ENCODE measurements at places on chromosomes 12 and 14.

- DNase-seq: peak; percentile 19
Observed at GRCh38 chr14:22837114-22837749, 847 bp downstream of the MMP14 start.

DNA sequence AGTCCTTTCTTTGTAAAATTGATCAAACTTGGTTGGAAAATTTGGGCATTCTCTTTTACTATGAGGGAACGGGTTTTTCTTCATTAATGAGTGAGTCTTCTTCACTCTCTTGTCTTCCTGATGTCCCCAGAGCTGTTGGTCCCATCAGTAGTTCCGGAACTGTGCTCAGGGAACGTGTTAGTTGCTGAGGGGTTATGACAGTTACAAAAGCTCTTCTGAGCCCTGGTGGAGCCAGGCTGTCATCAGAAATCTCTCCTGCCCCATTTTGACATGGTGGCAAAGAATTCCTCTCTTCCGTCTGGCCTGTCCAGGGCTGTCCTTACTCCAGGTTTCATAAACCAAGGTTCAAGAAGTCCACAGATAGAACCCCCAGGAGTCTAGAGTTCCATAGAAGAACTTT lies 208.5 kb downstream of the SLC41A2 start:
- DNase-seq: no peak

- no peak for DNase-seq
Observed at GRCh38 chr12:110233212-110233903, 47.7 kb upstream of the ATP2A2 start.

DNA sequence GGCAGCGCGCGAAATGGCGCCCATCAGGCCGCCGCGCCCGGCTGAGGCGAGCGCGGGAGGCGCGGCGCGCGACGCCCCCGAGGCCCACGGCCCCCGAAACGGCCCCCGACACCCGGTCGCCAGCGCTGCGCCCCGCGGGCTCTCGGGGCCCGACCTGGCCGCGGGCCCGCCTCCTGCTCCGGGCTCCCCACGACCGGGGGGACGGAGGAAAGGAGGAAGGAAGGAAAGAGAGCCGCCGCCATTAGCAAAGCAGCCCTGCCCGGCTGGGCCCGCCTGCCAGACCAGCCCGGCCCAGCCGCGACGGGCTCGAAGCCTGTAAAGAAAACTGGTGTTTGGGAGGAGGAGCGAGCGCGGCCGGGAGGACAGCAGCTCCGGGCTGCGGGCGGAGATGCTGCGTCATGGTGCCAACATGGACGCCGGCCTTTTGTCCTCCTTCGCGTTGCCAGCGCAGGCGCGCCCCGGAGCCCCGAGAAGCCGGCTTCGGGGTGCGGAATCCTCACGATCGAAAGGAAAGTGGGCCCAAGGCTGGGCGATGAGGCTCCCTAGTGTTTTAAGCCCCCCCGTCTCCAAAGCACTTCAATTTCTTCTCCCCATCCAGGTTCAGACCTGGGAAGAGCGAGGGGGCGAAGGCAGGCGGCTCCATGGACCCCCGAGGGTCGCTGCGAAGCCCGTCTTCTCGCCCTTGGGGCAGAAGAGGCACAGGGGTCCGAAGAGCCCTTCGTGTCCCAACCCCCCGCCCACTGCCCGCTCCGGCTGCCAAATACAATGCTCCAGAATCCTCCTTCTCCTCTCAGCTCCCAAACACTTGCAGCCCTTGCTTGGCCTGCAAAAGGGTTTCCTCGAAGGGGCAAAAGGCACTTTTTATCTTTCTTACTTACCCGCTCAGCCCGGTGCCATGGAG lies 2.9 kb upstream of the SETD1B start:
- DNase-seq: no peak

DNA sequence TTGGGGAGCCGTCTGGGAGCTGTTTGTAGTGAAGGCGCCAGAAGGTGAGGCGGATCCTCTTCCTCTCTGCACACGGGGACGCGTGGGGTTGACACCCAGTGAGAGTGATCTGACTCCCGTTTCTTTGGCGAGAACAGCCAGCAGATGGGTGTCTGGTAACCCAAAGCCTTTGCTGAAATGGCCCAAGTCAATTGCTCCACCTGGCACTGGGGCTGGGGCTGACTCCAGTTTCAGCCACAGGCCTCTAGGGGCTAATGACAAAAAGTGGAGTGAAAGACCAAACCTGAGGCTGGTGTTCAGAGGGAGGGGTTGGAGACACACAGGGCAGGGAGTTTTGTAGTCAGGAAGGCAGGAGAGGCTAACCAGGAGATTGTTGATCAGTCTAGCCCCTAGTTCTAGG lies 87.0 kb downstream of the FRMD6 start:
- DNase-seq: no peak

DNA sequence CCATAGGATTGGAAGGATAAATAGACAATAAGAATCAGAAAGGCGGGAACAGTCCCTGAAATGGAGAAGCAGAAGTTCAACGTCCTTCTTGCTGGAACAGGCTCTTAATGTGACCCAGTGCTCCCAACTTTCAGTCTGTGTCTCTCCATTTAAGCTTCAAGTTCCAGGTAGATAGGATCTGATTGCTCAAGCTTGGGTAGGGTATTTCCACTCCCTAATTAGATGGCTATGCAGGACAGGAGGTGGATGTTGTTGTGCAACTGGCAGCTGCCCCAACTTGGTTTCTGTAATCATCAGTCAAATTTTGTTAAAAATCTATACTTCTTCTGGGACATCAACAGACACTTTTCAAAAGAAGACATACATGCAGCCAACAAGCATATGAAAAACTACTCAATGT lies 266.2 kb downstream of the C12orf75 start:
- DNase-seq: no peak

GRCh38 chr12:96249196-96250118 lies 55.3 kb downstream of the ELK3 start:
- no peak for DNase-seq

DNA sequence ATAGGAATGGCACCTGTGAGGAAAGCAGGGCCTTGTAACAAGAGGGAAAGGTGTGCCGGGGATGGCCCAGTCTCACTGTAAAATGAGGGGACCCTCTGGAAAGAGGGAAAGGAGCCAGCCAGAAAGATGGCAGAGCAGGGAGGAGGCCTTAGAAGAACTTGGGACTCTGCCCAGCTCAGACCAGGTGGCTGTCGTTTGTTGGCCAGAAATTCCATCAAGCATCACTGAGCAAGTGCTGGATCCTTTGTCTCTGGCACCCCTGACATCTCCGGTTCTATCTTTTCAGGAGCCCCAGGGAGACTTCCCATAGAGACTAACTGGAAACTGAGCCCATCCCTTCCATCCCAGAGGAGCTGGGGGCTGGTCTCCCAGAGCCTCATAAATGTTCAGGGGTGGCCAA lies 43.3 kb downstream of the DEGS2 start:
- DNase-seq: no peak

DNA sequence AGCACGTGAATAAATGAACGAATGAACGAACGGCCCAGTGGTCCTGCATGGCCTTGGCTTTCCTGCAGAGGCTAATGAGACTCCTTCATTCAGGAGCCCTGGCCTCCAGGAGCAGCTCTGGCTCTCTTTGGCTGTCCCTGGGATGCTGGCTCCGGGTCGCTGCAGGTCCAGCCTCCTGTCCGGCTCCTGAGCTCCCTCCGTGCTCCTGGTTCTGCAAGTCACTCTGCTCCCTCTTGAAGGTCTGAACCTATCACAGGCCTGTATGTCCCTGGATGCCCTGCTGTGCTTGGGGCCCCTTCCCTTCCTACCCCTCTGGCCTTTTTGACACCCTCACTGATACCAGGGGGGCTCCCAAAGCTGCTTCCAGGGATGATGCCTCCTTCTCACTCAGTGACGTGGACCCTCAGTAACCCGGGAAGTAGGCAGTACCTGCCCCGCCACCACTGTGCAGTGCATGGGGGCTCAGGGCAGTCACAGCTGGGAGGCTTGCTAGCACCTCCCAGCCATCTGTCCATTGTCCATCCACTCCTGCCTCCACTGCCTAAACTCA lies 133.7 kb upstream of the C14orf180 start:
- DNase-seq: no peak

GRCh38 chr12:59927032-59927431 lies 331.2 kb downstream of the SLC16A7 start:
- DNase-seq: no peak

DNA sequence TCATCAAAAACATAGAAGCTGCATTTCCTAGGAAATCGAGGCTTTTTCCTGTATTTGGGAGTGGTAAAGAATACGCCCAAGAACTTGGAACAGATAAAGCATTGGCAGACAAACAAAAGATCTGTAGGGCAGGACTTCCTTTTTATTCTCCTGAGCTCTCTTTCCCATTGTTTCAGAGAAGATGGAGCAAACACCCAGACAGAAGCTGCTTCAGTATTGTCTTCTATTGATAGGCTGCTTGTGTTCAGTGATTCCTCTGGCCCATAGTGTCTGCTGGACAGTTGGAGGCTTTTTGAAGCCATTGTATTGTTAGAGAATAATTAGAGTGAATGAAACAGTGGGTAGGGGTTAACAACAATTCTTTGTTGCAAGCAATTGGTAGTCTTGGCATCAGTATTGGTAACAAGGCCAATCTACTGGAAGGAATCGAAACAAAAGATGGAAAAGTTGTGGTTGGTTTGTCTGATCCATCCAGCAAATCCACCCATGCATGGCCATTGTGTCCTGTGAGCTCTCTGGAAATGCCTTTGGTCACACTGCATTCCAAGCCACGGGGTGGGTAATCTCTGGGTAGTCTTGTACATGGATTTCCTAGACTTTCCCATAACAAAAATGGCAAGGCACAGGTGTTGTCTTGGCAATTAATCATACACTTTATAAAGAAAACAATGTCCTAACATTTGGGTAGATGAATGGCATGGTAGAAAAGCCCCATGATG lies 424.8 kb downstream of the RAD51B start:
- DNase-seq: no peak

DNA sequence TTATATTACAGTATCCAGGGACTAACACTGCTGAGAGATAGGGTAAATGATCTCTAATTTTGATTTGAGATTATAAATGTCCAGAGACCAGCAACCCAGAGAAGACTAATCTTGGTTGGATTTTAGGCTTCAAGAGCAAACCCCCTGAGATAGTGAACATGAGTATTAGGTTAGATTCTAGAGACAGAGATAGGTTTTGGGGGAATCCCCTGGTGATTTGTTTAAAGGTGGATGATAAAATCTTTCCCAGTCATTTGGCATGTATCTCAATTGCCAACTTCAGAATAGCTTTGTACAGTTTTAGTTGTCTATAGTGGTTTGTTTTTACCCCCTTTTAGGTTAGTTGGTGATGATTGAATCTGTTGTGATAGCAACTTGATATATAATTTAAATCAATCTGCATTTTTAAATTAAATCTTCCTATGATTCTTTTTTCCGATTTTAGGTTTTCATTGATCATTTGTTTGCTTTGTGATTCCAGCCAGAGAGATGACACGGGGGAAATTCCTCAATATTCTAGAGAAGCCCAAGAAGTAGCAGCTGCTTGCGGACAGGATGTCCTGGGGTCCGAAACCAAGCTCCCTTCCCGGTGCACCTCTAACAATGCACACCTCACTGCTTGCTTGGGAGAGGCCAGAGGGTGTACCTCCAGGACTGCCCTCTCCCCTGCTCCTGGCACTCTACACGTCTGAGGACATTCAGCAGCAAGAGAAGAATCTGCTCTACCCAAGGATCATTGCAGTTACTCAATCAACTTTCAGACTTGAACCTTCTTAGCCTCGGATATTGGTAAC lies 40.6 kb upstream of the VSX2 start:
- no peak for DNase-seq

All from HTR-8/SVneo (cell line).